ENCODE measurements at places on chromosomes 5 and 9.
A peak's percentile ranks its signal among the peaks of the same experiment; 100 is the strongest.

- no peak for DNase-seq
These were observed 204.1 kb downstream of the EBF1 start for GRCh38 chr5:158895588-158895987.

DNA sequence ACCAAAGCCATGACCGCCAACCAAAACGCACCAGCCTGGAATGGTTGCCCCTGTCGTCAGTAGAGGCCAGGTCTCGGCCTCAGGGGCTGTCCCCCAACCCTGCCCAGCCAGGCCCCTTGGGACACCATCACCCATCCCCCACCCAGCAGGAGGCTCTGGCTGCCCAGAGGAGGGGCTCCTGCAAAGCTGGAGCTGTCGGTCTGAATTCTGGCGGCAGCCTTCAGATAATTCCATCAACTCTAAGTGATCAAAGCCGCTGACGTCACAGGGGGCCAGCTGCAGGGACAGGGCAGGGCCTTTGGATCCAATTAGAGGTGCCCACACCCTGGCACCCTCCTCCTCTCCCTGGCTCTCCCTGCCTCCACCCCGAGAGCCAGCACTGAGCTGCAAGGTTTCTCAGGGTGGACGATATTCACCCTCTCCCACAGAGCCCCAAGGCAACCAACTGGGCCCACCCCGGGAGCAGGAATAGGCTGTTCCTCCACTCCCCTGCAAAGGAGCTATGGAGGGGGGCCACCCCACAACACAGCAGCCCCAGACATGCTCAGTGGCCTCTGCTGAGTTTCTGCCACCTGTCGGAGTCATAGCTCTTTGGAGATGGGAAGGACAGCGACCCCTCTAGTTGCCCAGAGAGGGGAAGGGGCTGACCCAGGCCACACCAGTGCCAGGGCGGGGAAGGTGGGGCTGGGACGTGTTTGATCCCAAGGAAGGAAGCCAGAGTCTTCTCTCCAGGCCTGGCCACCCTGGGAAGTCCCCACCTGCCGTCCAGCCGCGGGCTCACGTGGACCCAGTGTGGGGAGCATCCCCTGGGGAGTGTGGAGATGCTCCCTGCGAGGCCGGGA, 78.4 kb downstream of the NTNG2 start:
- DNase-seq, result peak; percentile 16

GRCh38 chr5:116038817-116039216, 6.5 kb downstream of the ARL14EPL start:
- peak; percentile 28 for DNase-seq

DNA sequence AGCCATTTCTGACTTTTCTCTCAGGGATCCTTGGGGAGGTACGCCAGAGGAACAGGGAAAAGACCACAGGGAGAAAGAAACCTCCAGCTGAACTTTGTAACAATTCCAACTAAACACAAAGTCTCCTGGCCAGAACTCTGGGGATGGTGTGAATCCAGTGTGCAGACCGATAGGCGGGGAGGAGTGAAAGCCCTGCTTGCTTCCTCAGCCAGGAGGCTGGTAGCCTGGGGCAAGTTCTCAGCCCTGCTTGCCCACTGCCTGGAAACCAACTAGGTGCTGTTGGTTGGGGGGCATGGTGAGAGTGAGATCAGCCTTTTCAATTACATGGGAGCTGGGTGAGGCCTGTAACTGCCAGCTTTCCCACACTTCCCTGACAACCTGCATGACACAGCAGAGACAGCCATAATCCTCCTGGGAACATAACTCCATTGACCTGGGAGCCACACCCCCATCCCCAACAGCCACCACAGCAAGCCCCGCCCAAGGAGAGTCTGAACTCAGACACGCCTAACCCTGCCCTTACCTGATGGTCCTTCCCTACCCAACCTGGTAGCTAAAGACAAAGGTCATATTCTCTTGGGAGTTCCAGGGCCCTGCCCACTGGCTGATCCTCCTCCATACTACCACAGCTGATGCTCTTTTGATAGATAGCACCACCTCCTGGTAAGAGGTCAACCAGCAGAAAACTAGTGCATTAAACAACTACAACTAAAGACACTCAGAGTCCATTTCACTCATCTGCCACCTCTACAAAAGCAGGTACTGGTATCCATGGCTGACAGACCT, 100.1 kb upstream of the TNFAIP8 start:
- DNase-seq, result no peak

GRCh38 chr9:110975278-110975677, 63.0 kb downstream of the LPAR1 start:
- no peak for DNase-seq

GRCh38 chr5:170449232-170449631, 54.6 kb upstream of the KCNIP1 start:
- DNase-seq, result no peak

- no peak for DNase-seq
These were observed 131.3 kb downstream of the GABBR2 start for GRCh38 chr9:98577446-98577845.

GRCh38 chr9:88828492-88828974, 162.7 kb upstream of the S1PR3 start:
- no peak for DNase-seq

GRCh38 chr5:95241635-95242034, 43.3 kb downstream of the MCTP1 start:
- DNase-seq, result no peak

GRCh38 chr5:9454012-9454481, 91.8 kb downstream of the SEMA5A start:
- no peak for DNase-seq

GRCh38 chr5:151174612-151175101, 17.1 kb upstream of the ANXA6 start:
- no peak for DNase-seq

DNA sequence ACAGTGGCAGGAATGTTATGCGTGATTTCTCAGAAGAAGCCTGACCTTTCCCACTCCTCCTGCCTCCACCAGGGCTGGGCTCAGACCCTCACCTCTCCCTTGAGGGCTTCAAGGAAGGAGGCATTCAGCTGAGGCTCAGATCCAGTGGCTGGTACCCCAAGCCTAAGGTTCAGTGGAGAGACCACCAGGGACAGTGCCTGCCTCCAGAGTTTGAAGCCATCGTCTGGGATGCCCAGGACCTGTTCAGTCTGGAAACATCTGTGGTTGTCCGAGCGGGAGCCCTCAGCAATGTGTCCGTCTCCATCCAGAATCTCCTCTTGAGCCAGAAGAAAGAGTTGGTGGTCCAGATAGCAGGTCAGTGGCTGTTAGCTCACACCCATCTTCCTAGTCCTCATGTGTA, 9.9 kb downstream of the BTNL9 start:
- no peak for DNase-seq

- DNase-seq, result no peak
These were observed 177.5 kb downstream of the GDNF start for GRCh38 chr5:37662362-37662761.

GRCh38 chr5:35009657-35010056, 38.1 kb downstream of the AGXT2 start:
- DNase-seq, result no peak

DNA sequence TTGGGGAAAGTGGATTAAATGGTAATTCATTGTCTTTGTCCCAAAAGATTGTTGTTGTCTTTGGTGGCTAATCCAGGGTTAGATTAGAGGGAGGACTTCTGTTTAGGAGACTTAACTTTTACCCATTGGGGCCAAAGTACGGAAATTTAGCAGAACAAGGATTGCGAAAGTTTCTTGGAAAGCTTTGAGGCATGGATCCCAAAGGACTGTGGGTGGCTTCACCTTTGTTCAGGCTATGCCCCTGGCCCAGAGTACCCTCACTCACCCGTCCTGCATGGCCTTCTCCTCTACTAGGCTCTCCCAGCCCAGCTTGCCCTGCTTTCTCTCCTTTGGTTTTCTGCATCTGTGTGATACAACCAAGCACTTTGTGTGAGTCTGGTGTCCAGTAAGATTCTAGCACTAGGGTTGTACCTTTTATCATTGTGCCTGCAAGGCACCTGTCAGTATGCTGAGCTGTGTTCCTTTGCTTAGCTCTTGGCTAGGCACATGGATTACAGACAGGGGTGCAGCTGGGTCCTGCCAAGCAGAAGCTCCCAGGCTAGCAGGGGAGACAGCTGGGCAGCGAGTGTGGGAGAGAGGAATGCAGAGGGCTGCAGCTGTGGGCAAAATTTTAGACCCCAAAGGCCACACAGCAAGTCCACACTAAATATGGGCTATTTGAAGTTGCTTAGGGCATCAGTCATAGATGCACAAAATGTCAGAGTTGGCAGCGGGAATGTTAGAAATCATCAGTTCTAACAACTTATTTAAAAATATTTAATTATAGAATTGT, 3.2 kb downstream of the PPARGC1B start:
- no peak for DNase-seq

DNA sequence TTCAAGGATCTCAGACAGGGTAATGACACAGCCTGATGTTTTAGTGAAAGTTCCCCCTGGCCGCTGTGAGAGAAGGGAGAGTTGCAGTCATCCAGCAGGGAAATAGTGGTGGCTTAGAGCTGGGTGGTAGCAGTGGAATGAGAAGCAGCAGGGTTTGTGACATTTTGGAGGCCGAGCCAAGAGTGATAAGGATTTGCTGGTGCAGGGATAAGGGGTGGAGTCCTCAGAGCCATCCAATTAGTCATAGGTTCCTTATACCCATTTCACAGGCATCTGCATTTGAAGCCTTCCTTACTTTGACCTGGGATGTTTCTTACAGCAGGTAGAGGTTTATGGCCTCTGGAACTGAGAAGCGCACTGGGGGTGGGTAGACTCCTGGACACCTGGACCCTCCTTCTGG, 12.8 kb downstream of the JADE2 start:
- no peak for DNase-seq

DNA sequence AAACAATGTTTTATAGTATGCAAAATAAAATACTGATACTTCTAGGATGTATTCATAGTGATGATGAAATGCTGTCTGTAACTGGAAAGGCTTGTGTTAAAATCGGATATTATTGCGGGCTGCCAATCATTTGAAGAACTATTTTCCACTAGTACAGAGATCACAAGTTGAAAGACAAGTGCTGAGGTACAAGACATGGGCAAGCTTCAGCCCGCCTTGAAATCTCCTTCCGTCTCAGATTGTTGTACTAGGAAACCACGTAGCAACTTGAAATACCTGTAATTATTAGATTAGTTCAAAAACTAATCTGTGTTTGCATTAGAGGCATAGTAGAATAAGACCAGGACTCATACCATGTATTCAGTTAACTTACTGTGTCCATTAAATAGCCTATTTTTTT, 218.2 kb downstream of the ARHGEF28 start:
- DNase-seq, result no peak

GRCh38 chr9:71911908-71912335, 483 bp downstream of the C9orf85 start:
- DNase-seq, result no peak

GRCh38 chr5:40575921-40576320, 103.8 kb upstream of the PTGER4 start:
- DNase-seq, result no peak

- DNase-seq, result no peak
These were observed 28.4 kb downstream of the PSAT1 start for GRCh38 chr9:78325343-78325742.

DNA sequence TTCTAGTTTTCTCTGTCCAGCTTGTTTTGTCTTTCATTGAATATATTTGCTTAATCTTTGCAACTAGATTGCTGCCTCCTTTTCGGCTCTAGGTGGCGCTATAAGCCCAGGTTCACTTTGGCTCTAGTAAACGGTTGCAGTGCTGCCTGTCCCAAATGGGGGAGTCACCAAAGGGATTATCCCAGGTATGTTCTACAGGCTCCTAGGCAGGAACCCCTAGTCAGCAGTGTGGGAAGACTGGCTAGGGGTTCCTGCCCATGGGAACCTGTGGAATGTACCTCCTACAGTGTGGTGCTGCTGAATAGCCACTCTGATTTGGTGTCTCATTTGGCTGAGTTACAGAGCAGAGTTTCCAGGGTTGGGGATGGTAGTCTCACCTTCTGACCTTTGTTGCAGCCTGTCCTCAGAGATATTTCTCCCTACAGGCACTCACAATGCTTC, 85.2 kb downstream of the ARSB start:
- DNase-seq, result no peak

- DNase-seq, result no peak
These were observed 8.4 kb downstream of the NSG2 start for GRCh38 chr5:174053905-174054304.

DNA sequence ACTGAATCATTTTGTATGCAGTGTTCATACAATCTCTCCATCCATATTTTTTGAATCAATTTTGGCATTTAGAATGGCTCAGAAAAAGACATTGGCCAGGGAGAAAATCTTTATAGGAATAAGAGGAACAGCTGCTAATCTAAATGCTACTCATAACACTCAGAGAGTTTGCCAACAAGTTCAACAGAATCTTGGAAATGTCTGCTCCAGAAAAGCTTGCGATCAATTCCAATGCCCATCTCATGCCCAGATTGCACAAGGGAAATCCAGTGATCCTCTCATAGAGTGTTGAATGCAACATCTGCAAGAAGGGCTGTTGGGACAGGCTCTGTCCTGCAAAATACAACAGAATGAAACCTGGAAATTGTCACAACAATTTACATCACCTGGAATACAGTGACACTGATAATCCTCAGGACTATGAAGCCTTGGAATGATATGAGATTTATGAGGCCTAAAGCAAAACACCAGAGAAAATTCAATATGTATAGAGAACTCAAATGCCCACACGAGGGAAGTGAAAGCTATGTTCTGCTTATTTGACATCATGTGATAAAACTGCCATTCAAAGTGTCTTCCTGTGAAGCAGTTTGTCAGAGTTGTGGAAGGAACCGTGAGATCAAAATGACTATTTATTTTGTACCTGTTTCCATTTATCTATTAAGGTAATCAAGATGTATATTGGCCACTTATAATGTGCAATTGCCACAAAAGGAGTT, 190.1 kb downstream of the PARP8 start:
- no peak for DNase-seq
